ENCODE measurements at places on chromosomes 16 and 17. TPM values are rescaled to one million over a fixed set of nuclear protein-coding genes. Genes with fewer than 3 reads are reported as not detected.

DNA sequence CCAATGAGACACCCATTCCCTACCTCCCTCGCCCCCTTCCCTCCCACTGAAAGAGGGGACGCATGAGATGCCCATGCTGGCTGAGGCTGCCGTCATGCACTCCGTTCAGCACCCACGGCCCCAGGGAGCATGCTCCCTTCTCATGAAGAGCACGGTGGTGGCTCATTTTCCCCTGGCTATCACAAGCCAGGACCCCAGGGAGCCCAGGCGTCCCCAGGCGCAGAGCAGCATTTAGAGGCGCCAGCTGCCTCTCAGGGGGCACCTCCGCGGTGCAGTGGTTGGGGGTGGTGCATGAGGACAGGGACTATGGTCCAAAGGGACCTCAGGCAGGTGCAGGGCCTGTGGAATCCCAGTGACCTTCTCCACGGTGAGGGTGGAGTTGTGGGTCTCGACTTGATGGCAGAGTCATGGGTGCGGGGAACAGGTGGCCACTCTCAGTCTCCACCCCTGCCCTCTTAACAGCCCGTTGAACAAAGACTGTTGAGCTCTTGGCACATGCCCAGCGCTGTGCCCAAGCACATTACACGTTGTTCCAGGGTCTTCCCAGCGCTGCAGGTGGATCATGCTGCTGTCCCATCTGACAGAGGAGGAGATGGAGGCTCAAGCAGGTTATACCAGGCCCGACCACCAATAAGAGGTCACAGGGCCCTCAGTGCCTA is 13.6 kb downstream of the KIF19 start:
- DNase-seq, result peak; percentile 58

DNA sequence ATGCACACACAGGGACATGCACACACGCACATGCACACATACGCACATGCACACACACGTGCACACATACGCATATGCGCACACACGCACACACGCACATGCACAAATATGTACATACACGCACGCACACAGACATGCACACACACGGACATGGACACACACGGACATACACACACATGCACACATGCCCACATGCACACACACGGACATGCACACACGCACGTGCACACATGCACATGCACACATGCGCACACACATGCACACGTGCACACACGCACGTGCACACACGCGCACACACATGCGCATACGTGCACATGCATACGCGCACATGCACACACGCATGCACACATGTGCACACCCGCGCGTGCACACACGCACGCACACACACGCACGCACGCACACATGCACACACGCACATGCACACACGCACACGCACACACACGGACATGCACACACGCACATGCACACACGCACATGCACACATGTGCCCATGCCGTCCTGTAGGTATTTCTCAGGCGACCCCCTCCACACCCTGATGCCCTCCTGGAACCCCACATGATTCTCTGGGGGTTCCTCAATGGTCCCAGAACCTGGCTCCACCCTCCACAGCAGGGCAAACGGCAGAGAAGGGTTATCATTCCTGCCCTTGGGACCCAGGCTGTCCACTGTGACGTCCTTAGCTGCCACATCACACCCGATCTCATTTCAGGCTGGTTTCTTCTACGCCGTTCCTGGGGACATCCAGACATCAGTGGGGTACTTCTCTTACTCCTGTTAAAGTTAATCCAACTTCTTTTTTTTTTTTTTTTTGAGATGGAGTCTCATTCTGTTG is 9.6 kb upstream of the RBFOX3 start:
- DNase-seq, result no peak

DNA sequence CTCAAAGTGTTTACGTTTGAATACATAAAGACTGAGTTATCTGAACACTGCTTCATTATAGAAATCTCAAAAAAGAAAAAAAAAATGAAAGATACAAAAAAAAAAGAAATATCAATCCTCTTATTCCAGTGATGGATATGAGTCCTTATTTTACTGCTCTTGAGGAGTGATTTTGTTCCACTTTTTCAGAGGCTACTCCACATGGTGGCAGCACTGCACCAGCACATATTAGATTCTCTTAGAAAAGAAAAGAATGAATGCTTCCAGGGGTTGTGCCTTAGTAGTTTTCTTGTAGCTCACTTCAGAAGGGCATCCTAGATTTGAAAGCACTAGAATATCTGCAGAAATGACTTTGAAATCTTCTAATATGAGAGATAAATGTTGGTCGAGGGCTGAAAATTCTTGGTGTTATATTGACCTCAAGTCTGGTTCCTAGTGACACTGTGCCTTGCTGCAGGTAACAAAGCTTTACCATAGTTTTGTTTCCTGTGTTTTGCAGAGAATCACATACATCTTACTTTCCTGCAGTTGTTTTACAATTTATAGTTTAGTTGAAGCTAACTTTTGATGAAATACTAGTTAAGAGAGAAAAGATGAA is 25.9 kb downstream of the AP2B1 start:
- peak; percentile 80 for DNase-seq

Gene TP53TG3C
- total RNA-seq, result not detected

DNA sequence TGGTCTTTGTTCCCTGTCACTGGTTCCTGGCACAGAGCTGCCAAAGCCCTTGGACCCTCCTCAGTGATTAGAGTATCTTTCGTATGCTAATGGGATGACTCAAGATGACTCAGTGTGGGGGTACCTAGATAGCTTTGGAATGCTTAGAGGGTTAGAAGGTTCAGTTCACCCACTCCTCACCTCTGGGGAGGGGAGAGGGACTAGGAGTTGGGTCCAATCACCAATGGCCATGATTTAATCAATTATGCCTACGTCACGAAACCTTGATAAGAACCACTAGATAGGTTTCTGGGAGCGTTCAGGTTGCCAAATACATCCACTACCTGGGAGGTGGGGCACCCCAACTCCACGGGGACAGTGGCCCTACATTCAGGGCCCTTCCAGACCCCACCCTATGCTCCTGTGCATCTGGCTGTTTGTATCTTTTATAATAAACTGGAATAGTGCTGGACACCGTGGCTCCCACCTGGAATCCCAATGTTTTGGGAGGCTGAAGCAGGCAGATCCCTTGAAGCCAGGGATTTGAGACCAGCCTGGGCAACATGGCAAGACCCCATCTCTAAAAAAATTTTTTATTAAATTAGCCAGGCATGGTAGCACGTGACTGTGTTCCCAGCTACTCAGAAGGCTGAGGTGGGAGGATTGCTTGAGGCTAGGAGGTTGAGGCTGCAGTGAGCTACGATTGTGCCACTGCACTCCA is 29.2 kb upstream of the LITAF start:
- no peak for DNase-seq

Gene MT1M
- not detected for total RNA-seq

DNA sequence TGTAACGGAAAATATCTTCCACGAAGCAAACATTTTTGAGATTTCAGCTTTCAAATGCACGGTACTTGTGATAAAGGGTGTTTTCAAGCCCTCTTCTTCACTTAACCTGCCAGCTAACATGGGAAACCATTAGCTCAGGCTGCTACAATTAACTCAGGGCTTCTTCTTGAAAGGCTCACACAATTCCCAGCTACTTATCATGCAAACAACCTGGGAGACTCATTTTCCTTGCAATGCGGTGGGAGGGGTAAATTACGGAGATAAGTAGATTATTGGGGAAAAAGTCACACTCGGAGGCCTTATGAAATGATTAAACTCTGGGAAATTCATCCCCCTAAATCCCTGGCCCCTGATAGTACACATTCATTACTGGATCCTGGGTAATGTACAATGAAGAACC is 266.4 kb downstream of the STX8 start:
- no peak for DNase-seq

DNA sequence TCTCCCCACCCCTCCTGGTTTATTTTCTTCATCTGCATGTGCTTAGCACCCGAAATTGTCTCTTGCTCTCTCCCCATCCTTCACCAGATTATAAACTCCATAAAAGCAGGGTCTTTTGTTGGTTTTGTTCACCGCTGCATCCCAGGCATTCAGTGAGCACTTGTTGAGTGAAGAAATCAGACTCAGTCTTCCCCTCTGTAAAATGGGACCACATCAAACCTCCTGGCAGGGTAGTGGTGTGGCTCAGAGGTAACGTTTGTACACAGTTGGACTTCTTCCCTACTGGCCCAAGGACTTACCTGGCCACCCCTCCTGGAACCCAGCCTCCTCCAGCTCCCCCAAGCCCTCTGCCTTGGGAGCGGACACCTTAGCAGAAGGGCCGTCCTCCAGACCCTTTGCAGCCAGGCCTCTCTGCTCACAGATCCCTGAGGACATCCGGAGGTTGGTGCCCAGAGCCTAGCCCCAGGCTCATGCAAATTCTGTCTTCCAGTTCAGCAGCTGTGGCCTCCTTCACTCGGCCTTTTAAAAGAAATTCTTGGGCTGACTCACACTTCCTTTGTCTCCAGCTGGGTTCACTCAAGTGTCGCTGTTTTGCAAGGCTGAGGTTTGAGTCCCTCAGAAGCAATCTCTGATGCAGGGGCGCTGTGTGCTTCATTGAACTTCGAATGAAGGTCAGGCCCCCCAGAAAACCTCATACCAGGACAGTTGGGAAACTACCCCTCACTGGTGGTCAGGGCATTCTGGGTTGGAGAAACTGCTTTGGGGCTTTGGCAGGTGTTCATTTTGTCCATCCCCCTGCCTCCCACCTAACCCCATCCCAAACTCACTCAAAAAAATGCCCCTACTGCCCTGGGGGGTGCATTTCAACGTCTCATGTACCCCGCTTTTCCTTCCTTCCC is 16.8 kb upstream of the RMI2 start:
- DNase-seq, result peak; percentile 97

GRCh38 chr16:85381738-85382592 is 231.2 kb upstream of the GSE1 start:
- DNase-seq, result no peak
